ENCODE measurements at places on chromosomes 4 and X.

GRCh38 chrX:119885554-119886428 lies 9.9 kb upstream of the AKAP14 start:
- no peak overlapping the region for H3K27ac ChIP-seq
- H3K4me3 ChIP-seq = no peak overlapping the region
- H3K36me3 ChIP-seq = no peaks in the 10 kb centered on the region
- H3K27me3 ChIP-seq = peaks cover 11% of the 10 kb centered on the region
- no peaks in the 10 kb centered on the region for H3K4me1 ChIP-seq

- no peak for DNase-seq
- no peaks in the 10 kb centered on the region for H3K27me3 ChIP-seq
- no peak overlapping the region for H3K27ac ChIP-seq
Measured at GRCh38 chr4:82501154-82501442, 60.7 kb downstream of the TMEM150C start.

DNA sequence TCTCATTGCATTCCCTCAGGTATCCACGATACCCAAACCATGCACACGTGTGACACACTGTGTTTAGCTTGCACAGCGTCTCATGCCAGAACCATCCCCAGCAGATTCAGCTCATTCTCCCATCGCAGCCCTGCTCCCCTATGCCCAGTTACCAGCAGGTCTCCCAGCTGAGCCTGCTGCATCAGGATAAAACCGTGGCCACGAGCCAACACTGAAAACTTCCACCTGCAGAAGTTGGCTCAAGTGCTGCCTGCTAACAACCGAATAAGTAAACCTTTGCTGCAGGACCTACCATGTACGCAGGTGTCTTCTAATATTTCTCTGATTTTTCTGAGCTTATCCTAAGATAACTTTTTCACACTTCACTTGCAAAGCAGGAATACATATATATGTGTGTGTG lies 120.4 kb upstream of the STS start:
- DNase-seq = no peak
- H3K4me3 ChIP-seq = no peak overlapping the region
- H3K4me1 ChIP-seq = no peaks in the 10 kb centered on the region
- no peaks in the 10 kb centered on the region for H3K36me3 ChIP-seq
- no peaks in the 10 kb centered on the region for H3K27me3 ChIP-seq

DNA sequence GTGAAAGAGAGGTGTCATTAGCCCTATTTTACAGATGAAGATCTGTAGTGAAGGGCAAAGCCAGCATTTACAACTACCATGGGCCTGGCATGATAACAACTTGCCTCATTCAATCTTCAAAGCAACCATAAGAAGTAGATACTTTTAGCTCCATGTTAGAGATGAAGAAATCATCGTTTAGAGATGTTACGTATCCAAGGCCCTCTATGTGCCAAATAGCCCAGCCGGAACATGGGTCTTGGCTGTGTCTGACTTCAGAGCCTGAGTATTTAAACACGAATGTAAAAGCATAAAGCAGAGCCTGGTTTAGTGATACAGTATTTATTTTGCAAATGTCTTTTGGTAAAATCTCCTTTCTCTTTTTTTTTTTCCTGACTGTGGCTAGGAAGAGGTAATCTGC lies 197.1 kb downstream of the RASL11B start:
- peak overlapping the region; percentile 39 for H3K27ac ChIP-seq
- H3K27me3 ChIP-seq = no peaks in the 10 kb centered on the region
- H3K36me3 ChIP-seq = no peaks in the 10 kb centered on the region
- peak; percentile 14 for DNase-seq

- no peak for DNase-seq
- H3K36me3 ChIP-seq = peaks cover 19% of the 10 kb centered on the region
- H3K4me3 ChIP-seq = no peak overlapping the region
- H3K27ac ChIP-seq = peak overlapping the region; percentile 26
- no peaks in the 10 kb centered on the region for H3K27me3 ChIP-seq
Measured at GRCh38 chr4:1714303-1715001, 2.3 kb upstream of the SLBP start.

DNA sequence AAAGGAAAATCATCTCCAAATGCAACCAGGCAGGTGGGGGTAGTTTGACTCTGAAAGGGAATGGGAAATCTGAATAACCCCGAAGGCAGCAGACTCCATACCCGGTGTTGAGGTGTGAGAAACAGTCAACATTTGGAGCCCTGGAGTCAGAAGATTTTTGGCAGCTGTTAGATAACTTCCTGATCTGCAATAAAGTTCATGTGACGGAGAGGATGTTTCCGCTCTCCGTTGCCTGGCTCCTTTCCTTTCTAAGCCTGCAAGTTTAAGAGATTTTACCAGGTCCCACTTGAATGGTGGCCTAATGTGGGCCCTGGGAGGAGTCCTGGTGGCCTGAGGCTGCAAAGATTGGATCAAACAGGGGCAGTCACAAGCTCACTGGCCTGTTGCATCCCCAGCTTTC lies 27.7 kb downstream of the HAND2 start:
- peaks cover 47% of the 10 kb centered on the region for H3K27me3 ChIP-seq
- H3K27ac ChIP-seq = no peak overlapping the region
- H3K4me3 ChIP-seq = no peak overlapping the region
- no peaks in the 10 kb centered on the region for H3K4me1 ChIP-seq
- no peak for DNase-seq

DNA sequence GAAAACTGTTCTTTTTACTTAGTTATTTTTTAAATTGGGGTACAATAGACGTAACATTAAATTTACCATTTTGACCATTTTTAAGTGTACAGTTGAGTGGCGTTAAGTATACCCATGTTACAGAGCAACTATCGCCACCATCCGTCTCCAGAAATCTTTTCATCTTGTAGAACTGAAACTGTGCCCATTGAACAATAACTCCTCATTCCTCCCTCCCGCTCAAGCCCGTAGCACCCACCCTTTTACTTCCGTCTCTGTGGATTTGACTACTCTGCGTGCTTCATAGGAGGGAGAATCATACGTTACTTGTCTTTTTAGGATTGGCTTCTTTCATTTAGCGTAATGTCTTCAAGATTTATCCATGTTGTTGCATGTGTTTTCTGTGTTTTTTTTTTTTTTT lies 55.3 kb downstream of the TMEM131L start:
- H3K4me3 ChIP-seq = no peak overlapping the region
- no peak for DNase-seq
- peak overlapping the region; percentile 76 for H3K27ac ChIP-seq
- H3K27me3 ChIP-seq = no peaks in the 10 kb centered on the region

All from gastrocnemius medialis (tissue), 4 donors.